B cell (primary cell): ENCODE measurements at places on chromosomes 4 and X.

- H3K4me1 ChIP-seq: no peaks in the 10 kb centered on the region
- no peak overlapping the region for H3K4me3 ChIP-seq
- no peaks in the 10 kb centered on the region for H3K27me3 ChIP-seq
- H3K36me3 ChIP-seq: no peaks in the 10 kb centered on the region
- DNase-seq: no peak
- H3K27ac ChIP-seq: no peak overlapping the region
Measured at GRCh38 chr4:127708985-127709384, 21.2 kb upstream of the SLC25A31 start.

DNA sequence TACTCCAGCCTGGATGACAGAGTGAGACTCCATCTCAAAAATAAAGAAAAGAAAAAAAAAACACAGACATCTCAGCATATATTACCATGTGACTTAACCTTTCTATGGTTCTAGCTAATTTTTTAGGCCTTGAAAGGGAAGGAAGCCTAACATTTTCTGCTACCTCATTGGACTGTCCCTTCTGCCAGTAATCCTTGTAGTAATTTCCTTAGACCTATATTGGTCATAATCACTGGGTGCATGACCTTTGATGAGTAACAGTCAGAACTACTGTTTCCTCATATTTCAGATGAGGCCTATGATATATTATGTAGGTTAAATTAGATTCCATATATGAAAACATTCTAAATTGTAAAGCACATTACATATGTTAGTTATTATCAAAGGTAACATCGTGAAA is 9.6 kb downstream of the XIAP start:
- H3K36me3 ChIP-seq: no peaks in the 10 kb centered on the region
- H3K27me3 ChIP-seq: no peaks in the 10 kb centered on the region
- H3K27ac ChIP-seq: no peak overlapping the region
- H3K4me1 ChIP-seq: peaks cover 4% of the 10 kb centered on the region
- H3K4me3 ChIP-seq: no peak overlapping the region

- H3K27ac ChIP-seq: no peak overlapping the region
- no peaks in the 10 kb centered on the region for H3K4me1 ChIP-seq
- no peak for DNase-seq
- H3K36me3 ChIP-seq: no peaks in the 10 kb centered on the region
Measured at GRCh38 chr4:7515390-7515902, 80.7 kb upstream of the PSAPL1 start.

GRCh38 chr4:53651156-53651735 is 60.0 kb upstream of the LNX1 start:
- no peak overlapping the region for H3K4me3 ChIP-seq
- DNase-seq: no peak
- no peaks in the 10 kb centered on the region for H3K27me3 ChIP-seq
- H3K36me3 ChIP-seq: no peaks in the 10 kb centered on the region

- no peaks in the 10 kb centered on the region for H3K36me3 ChIP-seq
- DNase-seq: no peak
- no peak overlapping the region for H3K4me3 ChIP-seq
- no peaks in the 10 kb centered on the region for H3K27me3 ChIP-seq
- H3K27ac ChIP-seq: no peak overlapping the region
- no peaks in the 10 kb centered on the region for H3K4me1 ChIP-seq
Measured at GRCh38 chr4:24836661-24837242, 41.4 kb downstream of the SOD3 start.

DNA sequence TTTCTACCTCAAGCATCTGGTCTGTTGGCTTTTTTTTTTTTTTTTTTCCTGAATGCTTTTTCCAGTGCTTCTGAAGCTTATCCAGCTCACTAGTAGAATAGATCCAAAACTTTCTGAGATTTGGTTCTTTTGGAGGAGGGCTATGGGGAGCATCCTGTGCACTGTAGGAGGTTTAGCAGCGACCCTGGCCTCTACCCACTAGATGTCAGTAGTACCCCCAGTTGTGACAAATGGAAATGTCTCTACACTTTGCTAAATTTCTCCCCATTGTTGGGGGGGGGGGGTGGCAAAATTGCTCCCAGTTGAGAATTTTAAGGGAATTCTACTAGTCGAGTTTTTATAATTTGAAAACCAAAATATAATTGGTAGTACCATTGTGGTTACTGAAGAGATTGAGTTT is 23.0 kb upstream of the PPA2 start:
- no peak overlapping the region for H3K27ac ChIP-seq
- H3K36me3 ChIP-seq: no peaks in the 10 kb centered on the region

DNA sequence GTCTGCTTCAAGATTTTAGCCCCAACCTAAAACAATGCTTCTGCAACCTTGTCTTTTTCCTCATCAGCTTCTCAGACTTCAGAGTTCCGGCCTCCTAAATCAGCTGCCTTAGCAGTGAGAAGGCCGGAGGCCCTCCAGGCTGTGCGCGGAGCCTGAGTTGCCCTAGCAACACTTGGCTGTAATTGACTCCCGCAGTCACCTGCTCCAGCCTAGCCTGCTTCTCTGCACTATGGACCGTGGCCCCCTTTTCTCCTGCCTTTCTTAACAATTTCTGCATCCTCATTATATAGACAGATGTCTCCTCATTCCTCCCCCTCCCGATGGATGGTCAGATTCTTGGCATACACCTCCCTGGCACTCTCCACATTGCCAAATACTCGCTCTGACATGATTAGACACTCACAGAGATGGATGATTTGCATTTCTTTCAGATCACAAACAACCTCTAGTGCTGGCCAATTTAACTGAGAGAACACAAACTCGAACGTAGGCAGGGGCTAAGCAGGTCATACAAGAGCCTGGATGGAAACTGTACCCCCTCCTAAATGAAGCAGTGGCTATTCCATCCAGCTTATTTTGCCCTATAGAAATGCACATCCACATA is 9.5 kb upstream of the HUWE1 start:
- H3K27ac ChIP-seq: no peak overlapping the region
- H3K36me3 ChIP-seq: no peaks in the 10 kb centered on the region
- DNase-seq: no peak
- no peak overlapping the region for H3K4me3 ChIP-seq
